ENCODE measurements at places on chromosomes 6 and 20.

GRCh38 chr6:93087606-93088005 lies 331.8 kb downstream of the EPHA7 start:
- DNase-seq: no peak

DNA sequence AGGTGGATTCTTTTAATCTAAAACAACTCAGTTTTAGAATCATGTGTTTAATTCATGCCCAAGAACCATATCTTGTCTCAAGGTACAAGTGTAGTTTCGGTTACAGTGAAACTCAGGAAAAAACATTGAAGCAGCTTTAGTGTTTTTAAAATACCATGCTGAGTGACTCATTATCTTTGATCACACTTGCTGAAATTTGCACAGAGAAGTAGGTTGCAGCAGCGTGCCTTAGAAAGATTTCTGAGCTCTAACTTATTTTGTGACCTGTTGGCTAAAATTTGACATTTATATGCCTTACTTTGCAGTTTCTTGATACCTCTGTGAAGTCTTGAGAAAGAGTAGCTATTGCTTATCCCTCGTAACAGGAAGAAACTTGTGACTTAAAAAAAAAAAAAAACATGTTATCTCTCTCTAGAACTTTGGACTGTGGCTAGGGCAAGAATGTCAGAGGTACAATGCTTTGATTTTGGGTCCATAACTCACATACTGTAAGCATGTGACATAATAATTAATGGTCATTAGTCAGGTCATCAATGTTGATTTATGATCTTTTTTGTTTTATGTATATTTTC lies 34.5 kb upstream of the FUCA2 start:
- no peak for DNase-seq

GRCh38 chr6:33547499-33547898 lies 32.6 kb downstream of the BAK1 start:
- DNase-seq: no peak

GRCh38 chr6:168213121-168213524 lies 106.5 kb downstream of the DACT2 start:
- DNase-seq: no peak

DNA sequence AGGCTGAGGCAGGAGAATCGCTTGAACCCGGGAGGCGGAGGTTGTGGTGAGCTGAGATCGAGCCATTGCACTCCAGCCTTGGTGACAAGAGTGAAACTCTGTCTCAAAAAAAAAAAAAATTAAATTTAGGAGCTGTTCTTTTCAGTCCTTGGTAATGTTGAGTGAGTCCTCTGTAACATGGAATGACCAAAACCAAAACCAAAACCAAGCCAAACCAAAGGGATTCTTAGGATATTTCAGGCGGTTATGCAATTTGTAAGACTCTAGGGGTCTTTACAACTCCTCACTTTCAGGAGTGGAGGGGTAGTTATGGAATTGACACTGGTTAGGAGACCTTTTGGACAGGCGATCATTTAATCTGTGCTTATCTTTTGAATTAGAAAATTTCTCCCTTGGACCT lies 15.8 kb downstream of the TIAM2 start:
- no peak for DNase-seq

DNA sequence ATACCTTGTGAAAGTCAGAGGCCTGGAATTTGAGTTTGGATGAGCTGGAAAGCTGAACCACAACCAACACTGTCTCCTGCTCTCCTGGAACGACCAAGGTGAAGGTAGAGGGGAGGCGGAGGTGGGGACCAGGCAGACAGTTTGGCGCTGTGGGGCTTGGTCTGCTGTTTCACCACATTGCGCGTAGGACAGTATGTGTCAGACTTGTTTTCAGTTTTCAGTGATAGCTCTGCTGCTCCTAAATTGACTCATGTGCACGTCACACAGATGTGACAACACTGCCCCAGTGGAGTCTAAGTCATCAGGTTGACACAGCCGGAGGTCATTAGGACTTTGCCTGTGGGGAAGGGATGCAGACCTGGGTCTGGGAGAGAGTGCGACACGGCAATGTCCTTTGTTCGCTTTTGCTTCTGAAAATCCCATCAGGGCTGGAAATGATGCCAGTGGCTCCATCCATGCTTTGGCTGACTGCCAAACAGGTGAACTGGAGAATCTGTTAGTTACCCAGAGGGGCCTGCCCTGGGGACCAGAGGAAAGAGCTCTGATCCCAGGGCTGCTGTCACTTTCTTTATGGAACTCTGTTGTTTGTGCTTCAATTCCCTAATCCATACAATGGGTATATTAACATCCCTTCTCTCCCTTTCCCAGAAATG lies 255.5 kb downstream of the CDC5L start:
- no peak for DNase-seq

GRCh38 chr20:58330687-58331086 lies 21.2 kb downstream of the RAB22A start:
- DNase-seq: no peak

DNA sequence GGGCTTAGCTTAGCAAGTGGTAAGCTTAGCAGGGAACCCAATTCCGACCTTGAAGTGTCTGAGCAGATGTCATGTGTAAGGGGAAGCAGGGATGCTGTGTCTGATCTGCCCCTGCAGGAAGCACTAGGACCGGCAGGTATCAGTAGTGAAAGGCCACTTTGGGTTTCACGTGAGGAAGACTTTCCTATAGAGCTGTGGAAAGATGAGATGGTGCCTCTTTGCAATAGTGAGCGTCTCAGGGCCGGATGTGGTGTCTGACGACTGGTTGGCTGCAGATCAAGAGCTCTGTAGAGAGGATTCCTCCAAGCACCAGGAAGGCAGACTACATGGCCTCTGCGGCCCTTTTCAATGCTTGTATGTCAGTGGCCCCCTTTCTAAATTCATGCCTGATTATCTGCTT lies 98.3 kb downstream of the TIAM2 start:
- no peak for DNase-seq

DNA sequence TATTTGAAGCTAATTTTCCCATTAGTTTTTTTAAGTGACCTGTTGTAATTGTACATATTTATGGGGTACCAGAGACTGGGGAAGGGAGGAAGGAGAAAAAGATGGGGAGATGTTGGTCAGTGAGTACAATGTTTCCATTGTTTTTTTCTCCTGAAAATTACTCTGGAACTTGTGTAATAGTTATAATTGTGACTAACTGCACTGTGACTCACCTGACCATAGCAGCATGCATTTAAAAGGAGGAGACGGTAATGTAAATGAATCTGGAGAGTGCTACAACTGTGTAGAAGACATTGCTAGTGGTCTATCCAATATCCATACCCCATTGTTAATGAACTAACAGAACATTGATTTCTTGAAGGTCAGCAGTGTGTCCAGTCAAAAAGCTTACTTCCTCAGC lies 133.4 kb downstream of the RFPL4B start:
- no peak for DNase-seq

DNA sequence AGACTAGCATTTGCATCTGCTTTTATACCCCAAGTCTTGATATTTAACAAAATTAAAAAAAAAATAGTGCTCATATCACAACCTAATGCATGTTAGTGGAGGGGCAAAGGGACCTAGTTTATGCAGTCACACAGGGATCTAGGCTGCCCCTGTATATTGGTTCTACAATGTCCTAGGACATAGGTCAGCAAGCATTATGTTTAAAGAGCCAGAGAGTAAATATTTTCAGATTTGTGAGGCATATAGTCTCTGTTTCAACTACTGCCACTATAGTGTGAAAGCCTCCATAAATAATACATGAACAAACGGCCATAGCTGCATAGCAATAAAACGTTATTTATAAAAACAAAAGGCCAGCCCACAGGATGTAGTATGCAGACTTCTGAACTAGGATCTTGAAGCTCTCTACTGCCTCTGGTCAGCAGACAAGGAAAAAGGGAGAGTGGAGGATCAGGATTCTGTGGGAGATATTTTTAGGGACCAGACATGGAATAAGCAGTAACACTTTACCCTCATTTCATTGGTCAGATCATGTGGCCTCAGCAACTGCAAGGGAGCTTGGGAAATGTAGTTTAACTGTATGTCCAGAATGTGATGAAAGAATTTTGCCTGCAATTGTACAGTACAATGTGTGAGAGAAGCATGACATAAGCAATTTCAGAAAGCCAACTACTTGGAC lies 414.2 kb upstream of the SPTLC3 start:
- no peak for DNase-seq

DNA sequence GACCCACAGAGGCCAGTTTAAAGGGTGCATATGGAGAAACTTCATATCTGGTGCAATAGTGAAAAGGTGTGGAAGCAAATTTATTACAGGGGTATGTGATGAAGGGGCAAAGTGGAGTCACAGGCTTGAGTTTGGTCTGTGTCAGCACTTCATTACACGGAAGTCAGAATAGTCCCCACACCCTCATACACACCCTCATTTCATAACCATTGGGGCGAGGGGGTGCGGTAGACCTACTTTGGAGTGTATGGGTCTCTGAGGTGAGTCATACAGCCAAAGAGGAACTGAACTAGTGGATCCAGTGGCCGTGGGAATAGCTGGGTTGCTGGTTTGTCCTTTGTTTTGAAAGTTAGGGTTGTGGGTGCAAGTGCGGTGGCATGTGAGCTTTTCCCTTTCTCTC lies 3.3 kb downstream of the TM9SF4 start:
- no peak for DNase-seq

DNA sequence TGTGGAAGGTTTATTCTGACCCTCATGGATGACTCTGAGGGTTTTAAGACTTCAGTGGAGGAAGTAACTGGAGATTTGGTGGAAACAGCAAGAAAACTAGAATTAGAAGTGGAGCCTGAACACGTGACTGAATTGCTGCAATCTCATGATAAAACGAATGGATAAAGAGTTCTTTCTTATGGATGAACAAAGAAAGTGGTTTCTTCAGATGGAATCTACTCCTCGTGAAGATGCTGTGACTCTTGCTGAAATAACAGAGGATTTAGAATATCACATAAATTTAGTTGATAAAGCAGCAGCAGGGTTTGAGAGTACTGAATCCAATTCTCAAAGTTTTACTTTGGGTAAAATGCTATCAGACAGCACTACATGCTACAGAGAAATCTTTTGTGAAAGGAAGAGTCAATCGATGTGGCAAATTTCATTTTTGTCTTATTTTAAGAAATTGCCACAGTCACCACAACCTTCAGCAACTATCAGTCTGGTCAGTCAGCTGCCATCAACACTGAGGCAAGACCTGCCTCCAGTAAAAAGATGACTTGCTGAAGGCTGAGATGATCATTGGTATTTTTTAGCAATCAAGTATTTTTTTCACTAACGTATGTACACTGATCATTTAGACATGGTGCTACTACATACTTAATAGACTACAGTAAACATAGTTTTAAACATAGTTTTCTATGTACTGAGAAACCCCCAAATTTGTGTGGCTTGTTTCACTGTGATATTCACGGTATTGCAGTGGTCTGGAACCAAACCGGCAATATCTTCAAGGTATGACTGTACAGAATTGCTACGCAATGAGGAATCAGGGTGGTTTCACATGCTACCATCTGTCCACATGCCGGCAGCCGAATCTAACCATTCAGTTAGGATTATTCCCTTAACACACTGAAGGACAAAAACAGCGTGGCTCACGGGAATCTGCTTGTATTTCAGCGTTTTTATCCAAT lies 149.0 kb downstream of the MYB start:
- no peak for DNase-seq

DNA sequence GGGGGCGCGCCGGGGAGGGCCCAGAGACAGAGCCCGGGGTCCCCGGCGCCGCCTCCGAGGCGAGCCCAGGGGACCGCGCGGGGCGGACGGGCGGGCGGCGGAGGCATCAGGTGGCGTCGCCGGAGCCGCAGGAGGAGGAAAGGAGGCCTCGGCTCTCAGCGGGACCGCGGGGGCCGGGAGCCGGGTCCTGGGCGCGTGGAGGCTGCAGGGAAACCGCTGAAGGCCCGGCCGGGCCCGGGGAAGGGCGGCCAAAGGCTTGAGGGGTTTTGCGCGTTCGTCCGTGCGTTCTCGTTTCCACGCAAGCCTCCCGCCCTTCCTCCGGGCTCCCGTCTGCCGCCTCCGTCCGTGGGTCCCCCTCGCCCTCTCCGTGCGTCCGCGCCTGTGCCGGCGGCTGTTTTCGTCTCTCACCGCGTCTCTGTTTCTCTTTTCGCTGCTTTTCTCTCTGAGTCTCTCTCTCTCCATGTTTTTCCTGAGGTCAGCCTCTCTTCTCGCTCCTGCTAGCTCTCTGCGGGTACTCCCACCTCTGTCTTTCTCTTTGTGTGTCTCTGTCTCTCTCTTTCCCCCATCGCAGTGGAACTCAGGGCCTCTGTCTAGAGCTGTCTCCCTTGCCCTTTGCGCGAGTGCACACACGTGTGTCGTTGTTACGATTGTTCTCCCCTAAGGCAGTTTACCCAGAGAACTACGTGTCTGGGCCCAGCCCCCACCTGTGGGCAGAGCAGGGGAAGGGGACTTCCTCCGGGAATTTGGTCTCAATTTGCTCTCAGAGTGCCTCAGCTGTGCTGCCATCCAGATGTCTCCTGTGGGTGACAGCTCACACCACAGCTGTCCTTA lies 2.1 kb downstream of the IRF4 start:
- no peak for DNase-seq

- peak; percentile 44 for DNase-seq
These were observed 4.1 kb downstream of the TTBK1 start for GRCh38 chr6:43247114-43247999.

DNA sequence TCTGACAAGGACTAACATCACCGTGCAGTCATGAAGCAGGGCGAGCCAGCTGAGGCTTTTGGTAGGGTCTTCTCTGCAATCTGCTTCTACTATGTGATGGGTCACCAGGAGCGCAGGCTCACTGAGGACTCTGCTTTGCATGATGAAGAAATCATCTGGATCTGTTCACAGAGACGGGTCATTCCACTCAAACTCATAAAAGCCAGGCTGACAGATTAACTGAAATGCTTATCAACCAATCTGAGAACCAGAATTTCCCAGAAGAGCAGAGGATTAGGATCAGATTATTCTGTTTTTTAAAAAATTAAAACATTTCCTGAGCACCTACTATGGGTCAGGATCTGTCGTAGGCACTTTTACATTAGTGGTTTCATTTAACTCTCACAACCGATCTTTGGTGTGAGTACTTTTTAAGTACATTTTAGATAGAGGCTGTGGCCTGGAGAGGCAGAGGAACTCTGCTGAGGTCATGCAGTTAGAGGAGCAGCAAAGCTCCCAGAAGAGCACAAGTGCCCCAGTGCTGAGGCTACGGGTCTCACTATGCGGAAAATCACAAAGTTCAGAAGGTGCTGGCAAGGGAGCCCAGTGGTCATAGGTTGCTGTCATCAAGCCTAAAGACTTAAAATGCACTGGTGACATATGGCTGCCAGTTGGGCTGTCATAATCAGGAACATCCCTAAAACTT lies 109.1 kb downstream of the BACH2 start:
- DNase-seq: no peak

DNA sequence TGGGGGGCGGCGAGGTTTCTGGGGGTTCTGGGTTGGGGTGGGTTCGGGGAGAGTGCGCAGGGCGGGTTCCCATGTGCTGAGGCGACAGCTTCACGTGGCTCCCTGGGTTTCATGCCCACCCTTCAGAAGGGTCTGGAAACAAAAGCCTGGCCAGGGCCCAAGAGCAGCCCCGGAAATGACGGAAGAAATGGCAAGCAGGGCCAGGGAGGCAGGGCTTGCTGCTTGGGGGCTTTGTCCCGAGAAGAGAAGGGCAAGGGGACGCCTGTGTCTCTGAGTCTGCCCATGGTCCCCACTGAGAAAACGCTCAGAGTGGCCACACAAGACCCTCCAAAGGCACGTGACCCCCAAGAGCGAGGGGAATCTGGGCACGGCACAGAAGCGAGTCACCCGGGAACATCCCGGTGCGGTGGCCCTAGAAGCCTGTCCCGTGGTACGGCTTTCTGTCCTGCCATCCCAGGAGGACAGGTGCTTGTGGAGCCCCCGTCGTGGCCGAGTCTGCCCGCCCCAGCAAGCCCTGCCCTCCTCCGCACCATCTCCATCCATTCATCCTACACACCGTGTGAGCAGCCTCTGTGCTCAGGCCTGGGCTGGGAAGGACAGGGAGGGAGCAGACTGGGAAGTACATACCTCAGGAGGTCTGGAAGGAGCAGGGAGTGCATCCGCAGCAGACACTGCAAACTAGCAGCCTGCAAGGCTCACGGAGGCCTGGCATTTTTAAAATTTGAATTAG lies 9.0 kb downstream of the NPEPL1 start:
- no peak for DNase-seq
